Endothelial cell of umbilical vein (primary cell): ENCODE measurements at places on chromosomes 5 and 9. TPM values are rescaled to one million over a fixed set of nuclear protein-coding genes. Genes with fewer than 3 reads are reported as not detected.

DNA sequence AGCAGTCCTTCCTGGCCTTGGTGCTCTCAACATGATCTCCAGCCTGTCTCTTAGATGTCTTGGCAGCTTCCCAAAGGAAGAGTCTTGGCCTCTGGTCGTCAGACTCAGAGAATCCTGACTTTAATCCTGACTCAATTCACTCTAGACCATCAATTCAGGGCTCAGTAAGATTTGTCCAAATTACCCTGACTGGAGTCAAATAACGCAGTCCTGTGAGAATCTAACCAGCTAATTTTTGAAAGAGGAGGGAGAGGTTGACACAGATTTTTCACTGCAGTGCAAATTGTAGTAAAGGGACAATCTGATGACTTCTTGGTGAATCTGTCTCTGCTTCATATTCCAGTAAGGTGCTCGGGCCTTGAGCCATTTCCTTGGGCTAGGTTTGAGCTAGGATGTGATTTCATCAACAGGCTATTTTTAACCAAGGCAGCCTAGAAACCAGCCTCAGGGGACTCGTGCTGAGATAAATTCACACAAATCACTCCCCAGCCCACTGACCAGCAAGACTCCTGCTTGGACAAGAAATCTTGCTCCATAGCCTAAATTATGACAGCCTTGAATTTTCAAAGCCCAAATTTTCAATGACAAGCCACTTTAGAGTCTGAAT, 257.4 kb downstream of the ENC1 start:
- peaks cover 3% of the 10 kb centered on the region for H3K27me3 ChIP-seq
- no peak overlapping the region for H3K4me3 ChIP-seq
- no peak overlapping the region for H3K27ac ChIP-seq
- no peaks in the 10 kb centered on the region for H3K36me3 ChIP-seq

PCDHGA8 gene
- 0.53 and 0.95 TPM in 2 replicates for total RNA-seq

DOLK gene
- total RNA-seq = 18.8 and 22.3 TPM in 2 replicates

- H3K36me3 ChIP-seq = peaks cover 2% of the 10 kb centered on the region
- H3K27ac ChIP-seq = peak overlapping the region; percentile 97
- H3K4me3 ChIP-seq = peak overlapping the region; percentile 96
- H3K27me3 ChIP-seq = no peaks in the 10 kb centered on the region
- DNase-seq = peak; percentile 71
These were observed 629 bp downstream of the CCNH start for GRCh38 chr5:87411973-87412629.

- DNase-seq = no peak
- no peaks in the 10 kb centered on the region for H3K36me3 ChIP-seq
- no peak overlapping the region for H3K4me3 ChIP-seq
- no peaks in the 10 kb centered on the region for H3K4me1 ChIP-seq
These were observed 63.6 kb downstream of the MRPL36 start for GRCh38 chr5:1736065-1736464.

GRCh38 chr5:73655521-73656160, 29.6 kb downstream of the ARHGEF28 start:
- DNase-seq = no peak
- peaks cover 3% of the 10 kb centered on the region for H3K36me3 ChIP-seq
- no peak overlapping the region for H3K27ac ChIP-seq
- H3K4me3 ChIP-seq = no peak overlapping the region
- no peaks in the 10 kb centered on the region for H3K27me3 ChIP-seq
- H3K4me1 ChIP-seq = peaks cover 31% of the 10 kb centered on the region

- no peak overlapping the region for H3K4me3 ChIP-seq
- peaks cover 28% of the 10 kb centered on the region for H3K36me3 ChIP-seq
- H3K27me3 ChIP-seq = no peaks in the 10 kb centered on the region
These were observed 9.6 kb downstream of the NSUN2 start for GRCh38 chr5:6623228-6623627.

DNA sequence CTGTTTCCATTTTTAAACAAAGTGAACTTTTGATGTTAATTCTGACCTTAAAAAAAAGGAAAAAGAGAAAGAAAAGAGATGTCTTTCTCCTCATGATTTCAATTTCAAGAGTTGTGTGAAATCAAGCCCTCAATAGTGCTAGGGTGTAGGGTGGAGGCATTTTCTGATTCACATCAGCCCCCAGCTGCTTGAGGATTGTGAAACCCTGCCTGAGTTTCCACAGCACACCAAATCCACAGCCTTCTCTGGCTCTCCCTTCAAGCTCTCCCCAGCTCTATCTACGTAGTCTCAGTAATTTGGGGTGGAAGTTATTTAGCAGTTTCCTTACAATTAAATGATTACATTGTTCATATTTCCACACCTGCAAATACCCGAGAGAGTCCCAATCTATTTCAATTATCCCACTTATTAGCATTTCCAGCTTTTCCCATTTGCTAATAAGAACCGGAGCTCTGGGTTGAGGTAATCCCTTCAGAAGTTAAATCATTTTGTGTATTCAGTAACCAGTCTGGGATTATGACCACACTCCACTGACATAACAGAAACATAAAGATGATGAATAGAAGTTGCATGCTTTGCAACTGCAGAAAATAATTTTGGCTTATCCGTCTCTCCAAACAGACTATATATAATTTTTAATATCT, 54.9 kb downstream of the MTX3 start:
- H3K27me3 ChIP-seq = no peaks in the 10 kb centered on the region
- no peaks in the 10 kb centered on the region for H3K36me3 ChIP-seq
- H3K27ac ChIP-seq = no peak overlapping the region
- no peaks in the 10 kb centered on the region for H3K4me1 ChIP-seq
- no peak for DNase-seq
- H3K4me3 ChIP-seq = no peak overlapping the region

GRCh38 chr5:64513492-64513891, 7.7 kb downstream of the RGS7BP start:
- no peaks in the 10 kb centered on the region for H3K27me3 ChIP-seq
- peaks cover 22% of the 10 kb centered on the region for H3K4me1 ChIP-seq
- peak; percentile 33 for DNase-seq
- no peak overlapping the region for H3K27ac ChIP-seq
- no peaks in the 10 kb centered on the region for H3K36me3 ChIP-seq
- no peak overlapping the region for H3K4me3 ChIP-seq

GRCh38 chr9:10910779-10911178, 298.0 kb upstream of the PTPRD start:
- H3K27me3 ChIP-seq = no peaks in the 10 kb centered on the region
- H3K4me3 ChIP-seq = no peak overlapping the region
- H3K4me1 ChIP-seq = no peaks in the 10 kb centered on the region
- H3K27ac ChIP-seq = no peak overlapping the region
- no peaks in the 10 kb centered on the region for H3K36me3 ChIP-seq
- DNase-seq = no peak

APBA1 gene
- total RNA-seq = 11.3 and 11.4 TPM in 2 replicates

- H3K36me3 ChIP-seq = peaks cover 15% of the 10 kb centered on the region
- H3K27me3 ChIP-seq = no peaks in the 10 kb centered on the region
- H3K4me3 ChIP-seq = no peak overlapping the region
- no peak for DNase-seq
These were observed 290.6 kb downstream of the AOPEP start for GRCh38 chr9:95017062-95017461.

TRPM6 gene
- total RNA-seq = 0.12 and 0.22 TPM in 2 replicates

DNA sequence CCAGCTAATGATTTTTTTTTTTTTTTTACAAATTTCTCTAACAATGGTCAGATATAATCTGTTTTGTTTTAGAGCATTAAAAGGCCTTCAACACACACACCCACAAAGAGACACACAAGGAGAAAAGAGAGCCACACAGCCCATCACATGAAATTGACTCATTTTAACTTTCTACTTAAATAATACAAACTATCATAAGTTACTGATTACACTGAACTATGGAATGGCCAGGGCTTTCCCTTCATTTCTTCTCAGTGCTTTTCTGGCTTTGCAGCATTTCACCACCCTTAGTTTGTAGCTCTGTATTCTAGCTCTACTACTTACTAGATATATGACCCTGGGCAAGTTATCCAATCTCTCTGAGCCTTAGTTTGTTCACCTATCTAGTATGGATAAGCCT, 13.2 kb downstream of the REEP5 start:
- H3K4me3 ChIP-seq = no peak overlapping the region
- no peak for DNase-seq
- no peak overlapping the region for H3K27ac ChIP-seq
- no peaks in the 10 kb centered on the region for H3K27me3 ChIP-seq
- no peaks in the 10 kb centered on the region for H3K4me1 ChIP-seq
- peaks cover 10% of the 10 kb centered on the region for H3K36me3 ChIP-seq

- no peaks in the 10 kb centered on the region for H3K4me1 ChIP-seq
- H3K27me3 ChIP-seq = no peaks in the 10 kb centered on the region
- no peak for DNase-seq
- H3K4me3 ChIP-seq = no peak overlapping the region
- H3K27ac ChIP-seq = no peak overlapping the region
These were observed 178.1 kb downstream of the TMEM161B start for GRCh38 chr5:88090506-88090905.

ACTL7A gene
- not detected in 2 replicates for total RNA-seq

DNA sequence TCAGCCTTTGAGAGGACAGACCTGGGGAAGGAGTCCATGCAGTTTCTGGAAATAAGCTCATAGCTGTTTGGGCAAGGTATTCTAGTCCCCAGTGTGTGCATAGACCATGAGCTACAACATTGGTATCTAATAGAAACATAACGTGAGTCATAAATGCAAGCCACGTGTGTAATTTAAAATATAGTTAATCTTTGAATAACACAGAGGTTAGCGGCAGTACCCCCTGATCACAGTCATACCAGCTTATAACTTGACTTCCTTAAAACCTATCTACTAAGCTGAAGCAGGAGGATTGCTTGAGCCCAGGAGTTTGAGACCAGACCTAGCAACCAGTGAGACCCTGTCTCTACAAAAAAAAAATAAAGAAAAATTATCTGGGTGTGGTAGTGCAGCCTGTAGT, 46.4 kb upstream of the CPEB4 start:
- no peak overlapping the region for H3K4me3 ChIP-seq
- no peak overlapping the region for H3K27ac ChIP-seq
- H3K27me3 ChIP-seq = no peaks in the 10 kb centered on the region
- no peaks in the 10 kb centered on the region for H3K36me3 ChIP-seq
- no peaks in the 10 kb centered on the region for H3K4me1 ChIP-seq

ACER2 gene
- total RNA-seq = 7.3 and 7.7 TPM in 2 replicates

DNA sequence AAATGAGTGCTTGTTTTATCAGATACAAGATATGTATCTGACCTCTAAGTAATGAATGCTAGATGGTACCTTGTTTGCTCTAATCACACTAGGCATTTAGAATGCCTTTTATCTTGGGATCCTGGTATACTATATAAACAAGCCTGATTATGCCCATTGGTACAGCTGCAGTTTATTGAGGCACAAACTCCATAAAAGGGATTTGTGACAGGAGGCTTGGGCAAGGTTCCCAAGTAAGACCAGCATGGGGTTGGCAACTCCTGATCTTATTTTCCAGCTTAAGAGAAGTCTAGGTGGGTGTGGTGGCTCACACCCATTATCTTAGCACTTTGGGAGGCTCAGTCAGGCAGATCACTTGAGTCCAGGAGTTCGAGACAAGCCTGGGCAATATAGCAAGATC, 93.9 kb upstream of the DMRT1 start:
- no peak for DNase-seq
- no peaks in the 10 kb centered on the region for H3K27me3 ChIP-seq
- no peak overlapping the region for H3K27ac ChIP-seq
- H3K4me1 ChIP-seq = peaks cover 16% of the 10 kb centered on the region
- H3K4me3 ChIP-seq = no peak overlapping the region

SLC45A2 gene
- total RNA-seq = not detected in 2 replicates

DNA sequence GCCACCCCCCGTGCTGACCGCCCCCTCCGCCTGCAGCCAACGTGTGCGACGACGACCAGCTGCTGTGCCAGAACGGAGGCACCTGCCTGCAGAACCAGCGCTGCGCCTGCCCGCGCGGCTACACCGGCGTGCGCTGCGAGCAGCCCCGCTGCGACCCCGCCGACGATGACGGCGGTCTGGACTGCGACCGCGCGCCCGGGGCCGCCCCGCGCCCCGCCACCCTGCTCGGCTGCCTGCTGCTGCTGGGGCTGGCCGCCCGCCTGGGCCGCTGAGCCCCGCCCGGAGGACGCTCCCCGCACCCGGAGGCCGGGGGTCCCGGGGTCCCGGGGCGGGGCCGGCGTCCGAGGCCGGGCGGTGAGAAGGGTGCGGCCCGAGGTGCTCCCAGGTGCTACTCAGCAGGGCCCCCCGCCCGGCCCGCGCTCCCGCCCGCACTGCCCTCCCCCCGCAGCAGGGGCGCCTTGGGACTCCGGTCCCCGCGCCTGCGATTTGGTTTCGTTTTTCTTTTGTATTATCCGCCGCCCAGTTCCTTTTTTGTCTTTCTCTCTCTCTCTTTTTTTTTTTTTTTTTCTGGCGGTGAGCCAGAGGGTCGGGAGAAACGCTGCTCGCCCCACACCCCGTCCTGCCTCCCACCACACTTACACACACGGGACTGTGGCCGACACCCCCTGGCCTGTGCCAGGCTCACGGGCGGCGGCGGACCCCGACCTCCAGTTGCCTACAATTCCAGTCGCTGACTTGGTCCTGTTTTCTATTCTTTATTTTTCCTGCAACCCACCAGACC, 80.2 kb downstream of the NTNG2 start:
- no peaks in the 10 kb centered on the region for H3K36me3 ChIP-seq
- H3K4me3 ChIP-seq = peak overlapping the region; percentile 54
- no peak for DNase-seq
- peaks cover 5% of the 10 kb centered on the region for H3K27me3 ChIP-seq

DNA sequence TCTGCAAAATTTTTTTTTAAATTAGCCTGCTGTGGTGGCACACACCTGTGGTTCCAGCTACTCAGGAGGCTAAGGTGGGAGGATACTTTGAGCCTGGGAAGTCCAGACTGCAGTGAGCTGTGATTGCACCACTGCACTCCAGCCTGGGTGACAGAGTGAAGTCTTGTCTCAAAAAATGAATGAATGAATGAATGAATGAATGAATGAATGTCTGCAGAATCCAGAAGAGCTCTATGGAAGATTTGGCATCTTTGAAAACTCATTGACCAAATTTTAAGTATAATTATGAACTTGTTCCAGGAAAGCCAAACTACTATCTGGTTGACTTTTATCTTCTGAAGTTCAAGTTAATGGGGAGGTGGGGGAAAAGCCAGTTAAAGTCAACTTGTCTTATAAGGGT, 94.2 kb upstream of the ERBIN start:
- H3K4me1 ChIP-seq = no peaks in the 10 kb centered on the region
- no peak overlapping the region for H3K4me3 ChIP-seq
- H3K27me3 ChIP-seq = no peaks in the 10 kb centered on the region
- no peak for DNase-seq
- H3K27ac ChIP-seq = no peak overlapping the region
- no peaks in the 10 kb centered on the region for H3K36me3 ChIP-seq

GRCh38 chr5:100430268-100431195, 104.6 kb upstream of the FAM174A start:
- H3K27me3 ChIP-seq = no peaks in the 10 kb centered on the region
- H3K4me3 ChIP-seq = no peak overlapping the region
- H3K36me3 ChIP-seq = no peaks in the 10 kb centered on the region
- peak; percentile 54 for DNase-seq

DNA sequence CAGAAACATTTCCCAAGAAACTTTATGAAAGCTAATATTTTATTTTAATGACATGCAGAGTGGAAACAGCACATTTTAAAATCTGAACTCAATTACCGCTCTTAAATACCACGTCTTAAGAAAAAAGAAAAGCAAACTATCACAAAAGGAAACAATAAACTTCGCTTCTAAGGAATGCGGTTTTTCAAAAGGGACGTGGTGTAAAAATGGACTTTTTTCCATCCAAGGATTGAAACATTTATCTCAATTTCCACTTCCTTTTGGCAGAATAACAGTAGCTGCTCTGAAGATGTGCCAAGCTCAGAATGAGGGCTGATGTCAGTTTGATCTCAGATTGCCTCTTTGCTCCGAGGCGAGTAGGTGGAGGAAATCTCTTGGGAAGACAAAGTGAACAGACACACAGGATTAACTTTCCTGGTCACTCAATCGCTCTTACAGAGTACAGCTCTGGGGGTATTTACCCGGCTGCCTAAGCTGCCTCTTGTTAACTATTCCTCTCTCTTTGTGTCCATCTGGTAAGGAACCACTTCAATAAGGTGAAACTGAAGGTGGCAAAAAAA, 158.5 kb downstream of the TRPM6 start:
- DNase-seq = no peak
- H3K27me3 ChIP-seq = no peaks in the 10 kb centered on the region
- H3K36me3 ChIP-seq = no peaks in the 10 kb centered on the region
